Left kidney (tissue), 8 donors: ENCODE measurements at places on chromosomes 13 and 19. TPM values are rescaled to one million over a fixed set of nuclear protein-coding genes. Genes with fewer than 3 reads are reported as not detected.

The METTL21C gene
- not detected for polyA plus RNA-seq

The TIMM44 gene
- polyA plus RNA-seq, result 46.7 TPM

The LILRA2 gene
- 0.40 TPM for polyA plus RNA-seq

The ENOX1 gene
- polyA plus RNA-seq, result 8.8 TPM

The LIG1 gene
- 81.3 TPM for polyA plus RNA-seq

The SCN1B gene
- 0.96 TPM for polyA plus RNA-seq

The QPCTL gene
- polyA plus RNA-seq, result 9.6 TPM

The ZNF575 gene
- polyA plus RNA-seq, result 1.6 TPM

The UHRF1 gene
- polyA plus RNA-seq, result 39.7 TPM

The C19orf67 gene
- polyA plus RNA-seq, result 0.12 TPM

The OR10H1 gene
- 0.03 TPM for polyA plus RNA-seq

The ERICH4 gene
- polyA plus RNA-seq, result 6.3 TPM

The ZNF439 gene
- 34.7 TPM for polyA plus RNA-seq

The SLC7A10 gene
- 0.47 TPM for polyA plus RNA-seq
